Right atrium auricular region (tissue), 2 donors: ENCODE measurements at places on chromosomes 12 and 14. TPM values are rescaled to one million over a fixed set of nuclear protein-coding genes. Genes with fewer than 3 reads are reported as not detected.

Gene CCDC60
- not detected for total RNA-seq

Gene ACACB
- 104 TPM for total RNA-seq

- no peak for DNase-seq
- peaks cover 36% of the 10 kb centered on the region for H3K4me1 ChIP-seq
- no peaks in the 10 kb centered on the region for H3K27me3 ChIP-seq
- no peak overlapping the region for H3K4me3 ChIP-seq
- H3K27ac ChIP-seq = peak overlapping the region; percentile 84
Observed at GRCh38 chr14:75311356-75311755, 32.7 kb downstream of the FOS start.

GRCh38 chr14:79373451-79373850, 837.9 kb downstream of the DIO2 start:
- H3K27ac ChIP-seq = no peak overlapping the region
- H3K27me3 ChIP-seq = no peaks in the 10 kb centered on the region
- no peaks in the 10 kb centered on the region for H3K36me3 ChIP-seq
- no peak for DNase-seq

DNA sequence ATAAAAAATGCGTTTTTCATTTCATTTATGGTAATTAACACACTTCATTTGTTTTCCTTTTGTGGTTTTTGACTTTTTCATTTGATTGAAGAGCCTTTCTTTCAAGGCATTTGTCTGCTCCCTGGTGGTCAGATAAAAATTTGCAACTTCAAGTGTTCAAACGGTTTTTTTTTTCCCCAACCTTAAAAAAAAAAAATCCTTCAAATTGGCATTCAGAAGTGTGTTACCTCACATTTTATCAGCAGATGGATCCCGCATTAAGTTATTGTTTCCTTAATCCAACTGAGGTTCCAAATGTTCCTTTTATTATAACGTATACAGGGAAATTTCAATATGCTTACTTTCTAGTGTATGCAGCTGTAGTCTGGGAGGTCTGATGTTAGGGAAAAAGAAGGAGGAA, 47.2 kb downstream of the MYF5 start:
- no peak for DNase-seq
- no peaks in the 10 kb centered on the region for H3K4me1 ChIP-seq
- no peaks in the 10 kb centered on the region for H3K36me3 ChIP-seq
- H3K27me3 ChIP-seq = no peaks in the 10 kb centered on the region
- no peak overlapping the region for H3K27ac ChIP-seq

- H3K36me3 ChIP-seq = no peaks in the 10 kb centered on the region
- no peak for DNase-seq
- H3K4me3 ChIP-seq = no peak overlapping the region
- H3K27ac ChIP-seq = no peak overlapping the region
Observed at GRCh38 chr14:34170882-34171281, 220.0 kb upstream of the EGLN3 start.

DNA sequence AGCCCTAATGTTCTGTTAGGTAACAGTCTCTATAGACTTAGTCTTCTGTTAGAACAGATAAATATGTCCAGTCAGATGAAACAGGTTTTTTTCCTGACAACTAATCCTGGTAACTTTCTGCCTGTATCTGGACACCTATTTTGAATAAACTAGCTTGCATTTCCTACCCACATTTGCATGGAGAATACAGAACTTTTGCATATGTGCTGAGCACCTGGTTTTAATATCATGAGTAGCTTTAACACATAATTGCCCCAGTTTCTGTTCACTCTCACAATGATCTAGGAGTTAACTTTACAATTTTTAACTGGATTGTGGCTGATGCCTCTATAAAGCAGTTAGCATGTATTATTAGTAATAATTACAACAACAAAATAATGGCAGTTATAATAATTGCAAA, 111.7 kb downstream of the KTN1 start:
- H3K4me1 ChIP-seq = no peaks in the 10 kb centered on the region
- no peak overlapping the region for H3K27ac ChIP-seq
- H3K4me3 ChIP-seq = no peak overlapping the region
- H3K27me3 ChIP-seq = no peaks in the 10 kb centered on the region
- no peak for DNase-seq

DNA sequence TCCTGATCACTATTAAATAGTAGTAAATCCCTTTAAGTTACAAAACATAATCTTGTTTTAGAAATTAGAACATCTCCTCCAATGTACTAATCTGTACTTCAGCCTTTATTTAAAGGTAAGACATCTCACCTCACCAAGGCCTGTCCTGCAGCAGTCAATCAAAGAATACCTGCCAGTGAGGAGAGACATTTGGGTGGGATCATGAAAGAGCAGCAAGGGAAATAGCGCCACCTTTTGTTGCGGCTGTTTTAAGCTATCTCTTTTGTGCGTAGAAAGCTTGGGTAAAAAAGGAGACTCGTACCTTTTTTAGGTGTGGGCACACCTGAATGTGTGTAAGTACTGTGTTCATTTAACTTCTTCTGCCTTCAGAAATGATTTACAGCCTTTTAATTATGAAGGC, 117.8 kb upstream of the TMTC1 start:
- no peak for DNase-seq
- no peak overlapping the region for H3K4me3 ChIP-seq
- H3K27me3 ChIP-seq = no peaks in the 10 kb centered on the region
- no peak overlapping the region for H3K27ac ChIP-seq

- H3K4me3 ChIP-seq = no peak overlapping the region
- no peaks in the 10 kb centered on the region for H3K36me3 ChIP-seq
- H3K27ac ChIP-seq = no peak overlapping the region
Observed at GRCh38 chr14:92464716-92465115, 48.9 kb upstream of the RIN3 start.
